ENCODE measurements at places on chromosomes 4 and X.
A peak's percentile ranks its signal among the peaks of the same experiment; 100 is the strongest.

- no peak for DNase-seq
These were observed 7.9 kb downstream of the PPP1R3F start for GRCh38 chrX:49277535-49277830.

DNA sequence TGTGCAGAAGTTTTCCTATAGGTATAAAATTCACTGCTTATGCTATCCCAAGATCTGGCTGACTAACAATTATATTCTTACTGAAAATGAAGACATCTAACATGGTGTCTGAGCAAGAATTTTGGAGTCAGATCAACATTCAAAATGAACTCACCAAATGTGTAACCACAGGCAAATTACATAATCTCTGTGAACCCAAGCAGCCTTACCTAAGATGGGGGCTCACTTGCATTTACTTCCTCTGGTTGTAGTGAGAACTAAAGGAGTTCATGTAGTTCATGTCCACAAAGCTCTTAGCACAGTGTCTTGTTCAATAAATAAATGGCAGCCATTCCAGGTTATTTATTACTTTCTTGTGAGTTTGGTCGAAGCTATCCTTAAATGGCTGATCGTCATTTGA is 163.9 kb upstream of the LCORL start:
- DNase-seq = no peak

GRCh38 chr4:46955601-46956000 is 37.8 kb downstream of the GABRA4 start:
- DNase-seq = no peak

- peak; percentile 44 for DNase-seq
These were observed 7.7 kb upstream of the GABRE start for GRCh38 chrX:151982222-151982621.

DNA sequence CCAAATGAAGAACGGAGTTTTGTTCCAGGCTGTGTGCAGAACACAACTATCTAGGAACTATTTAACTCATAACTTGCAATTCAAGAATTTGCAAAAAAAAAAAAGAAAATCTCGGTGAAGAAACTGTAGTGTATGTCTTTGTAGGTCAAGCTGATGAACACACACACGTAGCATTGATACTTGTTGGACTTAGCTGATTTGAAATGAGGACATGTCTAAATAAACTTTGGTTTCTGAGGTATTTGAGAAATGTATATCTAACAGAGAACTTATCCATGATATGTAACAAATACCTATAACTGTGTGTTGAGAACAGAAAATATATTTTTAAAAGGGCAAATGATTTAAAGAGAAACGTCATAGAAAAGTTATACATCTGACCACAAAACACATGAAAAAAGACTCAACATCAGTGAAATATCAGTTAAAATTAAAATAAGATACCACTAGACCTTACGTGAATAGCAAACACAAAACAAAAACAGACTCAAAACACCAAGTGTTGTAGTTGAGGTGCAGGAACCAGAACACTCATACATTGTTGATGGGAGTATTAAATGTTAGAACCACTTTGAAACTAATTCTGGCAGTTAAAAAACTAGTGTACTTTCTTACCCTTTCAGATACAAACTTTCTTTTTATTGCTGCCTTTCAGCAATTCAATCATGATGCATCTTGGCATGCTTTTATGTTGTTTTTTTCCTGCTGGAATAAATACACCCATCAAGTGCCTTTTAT is 1535.8 kb upstream of the PCDH10 start:
- no peak for DNase-seq

DNA sequence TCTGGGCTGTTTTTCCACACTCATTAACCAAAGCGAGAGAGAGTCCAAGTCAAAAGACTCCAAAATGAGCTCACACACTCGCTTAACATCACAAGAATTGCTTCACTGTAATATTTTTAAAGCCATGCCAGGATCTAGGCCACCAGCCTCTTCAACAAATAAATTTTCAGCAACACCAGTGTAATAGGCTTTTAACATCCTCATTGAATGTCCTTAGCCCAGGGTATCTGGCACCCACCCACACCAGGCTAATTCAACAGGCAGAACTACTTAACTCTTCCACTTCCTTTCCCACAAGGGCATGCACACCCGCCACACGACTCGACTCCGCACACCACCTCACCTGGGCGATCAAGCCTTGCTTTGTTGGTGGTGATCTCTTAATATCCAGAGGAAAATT is 34.2 kb downstream of the FAT1 start:
- no peak for DNase-seq

GRCh38 chrX:43592597-43592996 is 63.5 kb upstream of the MAOA start:
- DNase-seq = no peak

DNA sequence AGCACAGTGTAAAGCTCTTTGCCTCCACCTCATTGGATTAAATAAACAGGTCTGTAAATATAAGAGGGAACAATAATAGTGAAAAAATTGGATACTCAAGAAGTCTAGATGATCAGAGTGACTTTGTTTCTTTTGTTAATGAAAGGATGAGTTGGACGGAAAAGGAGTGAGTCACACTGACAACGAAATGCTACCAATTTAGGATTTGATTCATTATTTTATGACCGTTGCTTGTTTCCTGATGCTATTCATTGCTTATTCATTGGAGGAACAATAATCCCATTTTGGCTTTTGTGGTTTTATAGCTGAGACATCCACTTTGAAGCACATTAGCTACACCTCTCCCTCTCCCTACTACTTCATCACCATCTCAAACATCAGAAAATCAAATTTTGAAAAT is 74.4 kb upstream of the DYNLT3 start:
- DNase-seq = no peak

GRCh38 chrX:133561251-133561650 is 146.0 kb upstream of the GPC4 start:
- DNase-seq = no peak

DNA sequence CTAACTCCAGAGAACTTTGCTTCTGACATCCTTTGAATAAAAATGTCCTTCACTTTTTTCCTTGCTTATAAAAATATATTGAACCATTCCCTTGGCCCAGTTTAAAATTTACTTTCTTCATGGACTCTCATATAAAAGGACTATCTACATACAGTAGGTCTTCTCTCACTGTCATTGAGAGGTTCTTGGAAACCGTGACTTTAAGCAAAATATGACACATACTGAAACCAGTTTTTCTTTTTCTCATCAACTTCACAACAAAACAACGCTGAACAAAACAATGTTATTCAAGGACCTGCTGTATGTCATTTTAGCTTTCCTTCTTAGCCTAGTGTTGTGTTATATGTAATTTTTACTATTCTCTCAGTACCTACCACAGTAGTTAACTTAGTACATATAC is 496.8 kb downstream of the CENPC start:
- no peak for DNase-seq

DNA sequence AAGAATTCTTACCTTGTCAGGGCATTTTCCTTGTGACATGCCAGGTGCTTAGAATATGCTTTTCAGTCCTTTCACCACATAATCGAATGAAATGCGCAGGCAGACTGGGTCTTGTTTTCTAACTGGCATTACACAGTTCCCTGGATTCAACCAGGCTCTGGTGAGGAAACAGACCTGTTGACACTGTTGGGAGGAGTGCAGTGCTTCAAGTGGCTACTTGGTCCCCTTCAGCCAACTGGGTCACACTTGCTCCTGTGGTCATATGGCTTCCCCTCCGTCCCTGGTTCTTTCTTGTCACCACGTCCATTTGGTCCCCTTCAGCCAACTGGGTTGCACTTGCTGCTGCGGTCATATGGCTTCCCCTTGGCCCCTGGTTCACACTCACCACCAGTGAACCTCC is 9.7 kb downstream of the SMIM20 start:
- no peak for DNase-seq

DNA sequence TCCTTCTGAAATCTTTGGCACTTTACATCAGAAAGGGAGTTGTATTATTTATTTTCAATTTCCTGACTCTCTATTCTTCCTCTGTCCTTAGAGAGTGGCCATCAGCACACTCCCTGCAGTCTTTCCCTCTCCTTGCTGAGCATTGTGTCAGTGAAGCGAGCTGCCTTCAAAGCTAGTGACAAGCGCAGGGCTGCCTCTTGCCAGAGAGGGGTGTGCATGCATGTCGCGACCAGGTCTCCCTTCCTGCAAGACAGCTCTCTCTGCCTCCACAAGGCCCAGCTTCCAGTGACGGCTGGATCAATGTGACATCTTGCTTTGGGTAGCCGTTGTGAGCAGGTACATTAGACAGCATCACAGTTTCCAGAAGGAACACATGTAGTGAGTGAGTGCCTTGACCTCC is 810.9 kb upstream of the TENM3 start:
- DNase-seq = no peak

- DNase-seq = no peak
These were observed 30.0 kb upstream of the JADE3 start for GRCh38 chrX:46882266-46882665.

DNA sequence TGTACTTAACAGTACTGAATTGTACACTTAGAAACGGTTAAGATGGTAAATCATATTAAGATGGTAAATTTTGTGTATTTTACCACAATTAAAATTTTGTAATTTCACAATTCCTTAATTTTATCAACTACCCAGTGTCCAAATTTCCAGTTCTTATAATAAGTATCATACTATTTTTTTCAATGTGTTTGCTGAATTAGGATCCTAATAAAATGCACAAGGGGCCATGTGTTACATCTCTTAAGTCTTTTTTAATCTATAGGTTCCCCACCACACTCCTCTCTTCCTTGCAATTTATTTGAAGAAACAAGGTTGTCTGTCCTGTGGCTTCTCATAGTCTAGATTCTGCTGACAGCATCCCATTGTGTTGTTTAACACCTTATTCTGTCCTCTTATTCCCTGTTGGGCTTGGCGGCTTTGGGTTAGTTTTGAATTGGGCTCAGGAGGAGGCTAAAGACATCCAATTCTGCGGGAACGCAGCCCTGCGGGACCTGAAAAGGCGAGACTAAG is 533 bp upstream of the SYAP1 start:
- no peak for DNase-seq

GRCh38 chr4:135838889-135839288 is 1637.3 kb upstream of the PABPC4L start:
- DNase-seq = peak; percentile 5

DNA sequence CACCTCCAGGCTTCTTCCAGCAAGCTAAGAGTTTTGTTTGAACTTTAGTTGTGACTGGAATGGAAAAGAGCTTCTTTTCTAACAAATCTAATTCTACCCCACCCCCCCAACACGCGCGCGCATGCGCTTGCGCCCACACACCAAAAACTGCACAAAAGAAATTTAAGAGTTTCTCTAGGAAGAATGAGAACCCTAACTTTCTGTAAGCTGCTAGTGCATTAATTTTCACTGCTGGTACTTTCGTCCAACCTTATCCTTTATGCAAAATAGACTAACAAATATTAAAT is 9.0 kb upstream of the INTU start:
- no peak for DNase-seq

DNA sequence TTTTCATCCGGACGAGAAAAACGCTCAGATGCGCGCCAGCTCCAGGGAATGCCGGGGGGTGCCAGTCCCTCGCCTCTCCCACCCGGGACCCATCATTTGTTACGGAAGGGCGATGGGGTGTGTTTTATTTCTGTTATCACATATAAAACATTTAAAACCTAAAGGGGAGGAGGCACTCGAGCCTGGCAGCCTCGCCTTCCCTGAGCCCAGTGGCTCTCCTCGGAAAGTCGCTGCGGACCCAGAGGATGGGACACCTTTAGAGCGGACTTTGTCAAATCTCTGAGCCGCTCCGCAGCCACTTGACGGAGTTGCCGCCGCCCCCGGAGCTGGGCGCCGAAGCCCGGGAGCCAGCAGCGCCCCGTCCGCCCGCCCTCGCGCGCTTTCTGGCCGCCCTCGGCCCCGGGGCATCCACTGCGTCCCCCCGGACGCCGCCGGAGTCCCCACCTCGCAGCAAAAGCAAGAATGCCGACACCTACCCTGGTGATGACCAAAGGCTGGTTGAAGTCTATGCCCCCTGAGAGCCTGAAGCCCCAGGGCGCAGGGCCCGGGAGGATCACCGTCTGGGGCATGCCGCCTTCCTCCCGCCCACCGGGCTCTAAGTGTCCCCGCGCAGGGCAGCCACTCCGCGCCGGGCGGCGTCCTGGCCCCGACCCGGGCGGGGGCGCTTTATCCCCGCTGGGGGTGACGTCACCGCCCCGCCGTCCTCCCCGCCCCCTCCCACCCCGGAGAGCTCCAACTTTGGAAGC is at the start of gene PDLIM3:
TSS of gene PDLIM3 (minus strand) at position 642 of the 746 bp plus-strand sequence. CDS start at position 569, 73 bp downstream.
- DNase-seq = peak; percentile 4

- DNase-seq = no peak
These were observed 66.5 kb downstream of the CHRNA9 start for GRCh38 chr4:40401631-40402030.

GRCh38 chrX:120559804-120560203 is 958 bp downstream of the CUL4B start:
- DNase-seq = no peak

GRCh38 chrX:2698604-2699003 is 7.5 kb downstream of the CD99 start:
- DNase-seq = no peak

DNA sequence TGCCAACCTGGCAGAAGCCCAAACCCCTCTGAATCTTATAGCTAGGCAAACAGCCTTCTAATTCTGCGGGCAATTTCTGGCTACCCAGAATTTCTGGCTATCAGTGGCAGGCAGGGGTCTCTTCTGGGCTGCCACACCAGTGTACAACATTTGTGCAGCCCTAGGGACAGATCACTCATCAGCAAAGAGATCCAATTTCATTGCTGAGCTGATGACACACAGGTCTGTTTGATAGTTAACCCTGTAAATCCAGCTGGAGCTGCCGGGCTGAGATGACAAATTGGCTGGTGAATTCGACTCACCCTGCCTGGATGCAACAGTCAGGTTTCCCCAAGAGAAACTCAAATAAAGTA is 2.4 kb downstream of the MID1 start:
- peak; percentile 67 for DNase-seq

- DNase-seq = no peak
These were observed 233.9 kb downstream of the ARAP2 start for GRCh38 chr4:36010397-36010929.

DNA sequence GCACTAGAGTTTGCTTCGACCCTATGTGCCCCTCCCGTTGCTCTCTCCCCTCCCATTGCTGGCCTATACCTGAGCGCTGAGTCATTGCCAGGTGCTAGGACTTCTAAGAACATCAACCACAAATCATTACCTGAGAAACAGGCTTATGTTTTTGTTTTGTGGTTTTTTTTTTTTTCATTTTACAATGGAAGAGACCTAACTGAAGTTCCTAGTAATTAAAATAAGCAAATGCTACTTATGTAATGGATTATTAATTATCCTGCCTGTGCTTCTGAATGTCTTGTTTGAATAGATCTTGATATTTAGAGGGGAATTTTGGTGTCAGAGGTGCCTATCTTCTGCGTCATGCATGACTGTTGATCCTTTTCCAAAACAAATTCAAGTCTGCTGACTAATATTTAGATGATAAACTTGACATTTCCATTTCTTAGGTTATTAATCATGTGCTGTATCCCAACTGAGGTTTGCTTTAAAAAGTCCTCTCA is 275.4 kb upstream of the CPEB2 start:
- DNase-seq = peak; percentile 1

GRCh38 chr4:6472008-6472386 is 417 bp downstream of the PPP2R2C start:
- no peak for DNase-seq

- no peak for DNase-seq
These were observed 21.6 kb downstream of the TEC start for GRCh38 chr4:48247878-48248558.

- no peak for DNase-seq
These were observed 2.9 kb downstream of the S100P start for GRCh38 chr4:6696611-6697010.

GRCh38 chrX:104745152-104745551 is 179.2 kb downstream of the IL1RAPL2 start:
- DNase-seq = no peak
